ENCODE measurements at places on chromosomes 7 and 10.

DNA sequence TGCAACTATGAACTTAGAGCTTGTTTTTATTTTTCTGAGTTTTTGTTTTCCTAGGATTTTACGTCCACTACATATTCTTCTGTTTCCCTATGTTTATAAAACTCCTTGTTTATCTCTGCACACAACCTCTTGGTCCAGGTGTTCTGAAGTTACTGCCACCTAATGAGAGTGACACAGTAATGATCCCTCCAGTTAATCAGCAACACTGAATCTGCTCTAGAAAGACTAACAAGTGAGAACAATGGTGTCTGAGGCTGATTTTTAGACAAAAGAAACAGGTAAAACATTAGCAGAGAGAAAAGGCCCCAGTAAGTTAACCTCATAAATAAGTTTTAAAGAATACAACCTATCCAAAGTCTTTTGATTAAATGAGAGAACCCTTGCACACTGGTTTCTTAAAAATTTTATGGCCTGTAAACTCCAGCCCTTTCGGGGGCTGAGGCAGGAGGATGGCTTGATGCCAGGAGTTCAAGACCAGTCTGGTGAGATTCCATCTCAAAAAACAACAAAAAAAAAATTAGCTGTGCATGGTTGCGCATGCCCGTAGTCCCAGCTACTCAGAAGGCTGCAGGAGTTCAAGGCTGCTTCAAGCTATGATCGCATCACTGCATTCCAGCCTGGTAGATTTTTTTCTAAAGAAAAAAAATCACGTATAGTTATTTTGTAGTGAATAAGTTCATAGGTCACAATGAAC, 397.6 kb downstream of the MAGI2 start:
- H3K4me1 ChIP-seq = no peaks in the 10 kb centered on the region
- no peaks in the 10 kb centered on the region for H3K27me3 ChIP-seq
- DNase-seq = no peak
- H3K4me3 ChIP-seq = no peak overlapping the region
- H3K36me3 ChIP-seq = no peaks in the 10 kb centered on the region

GRCh38 chr10:27100813-27101347, 586 bp upstream of the ANKRD26 start:
- H3K4me1 ChIP-seq = peaks cover 10% of the 10 kb centered on the region
- H3K4me3 ChIP-seq = peak overlapping the region; percentile 87
- peak; percentile 56 for DNase-seq
- no peaks in the 10 kb centered on the region for H3K27me3 ChIP-seq

GRCh38 chr10:65367706-65368105, 1558.1 kb upstream of the LRRTM3 start:
- no peak overlapping the region for H3K4me3 ChIP-seq
- no peaks in the 10 kb centered on the region for H3K4me1 ChIP-seq
- no peak for DNase-seq
- no peak overlapping the region for H3K27ac ChIP-seq

DNA sequence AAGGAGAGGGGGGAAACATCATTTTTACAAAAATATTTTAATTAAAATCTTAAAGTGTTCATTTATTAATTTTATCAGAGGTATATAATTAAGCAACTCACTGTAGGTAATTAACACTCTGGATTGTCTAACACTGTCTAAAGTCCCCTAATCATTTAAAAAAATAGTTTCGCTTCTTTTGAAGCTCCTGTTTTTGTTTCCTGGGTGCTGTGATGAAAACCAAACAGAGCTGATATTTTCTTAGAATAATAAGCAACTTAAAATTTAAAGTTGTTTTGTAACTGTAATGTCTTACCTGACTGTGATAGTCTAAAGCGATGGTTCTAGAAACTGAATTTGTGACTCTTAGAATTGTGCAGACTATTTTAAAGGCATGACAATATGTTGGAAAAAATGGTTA, 961.0 kb downstream of the GATA3 start:
- no peaks in the 10 kb centered on the region for H3K27me3 ChIP-seq
- H3K36me3 ChIP-seq = no peaks in the 10 kb centered on the region
- H3K4me1 ChIP-seq = no peaks in the 10 kb centered on the region
- H3K4me3 ChIP-seq = no peak overlapping the region
- no peak overlapping the region for H3K27ac ChIP-seq

GRCh38 chr10:65194555-65194954, 1673.4 kb downstream of the REEP3 start:
- H3K27ac ChIP-seq = no peak overlapping the region
- no peaks in the 10 kb centered on the region for H3K27me3 ChIP-seq
- no peak for DNase-seq
- no peaks in the 10 kb centered on the region for H3K36me3 ChIP-seq

DNA sequence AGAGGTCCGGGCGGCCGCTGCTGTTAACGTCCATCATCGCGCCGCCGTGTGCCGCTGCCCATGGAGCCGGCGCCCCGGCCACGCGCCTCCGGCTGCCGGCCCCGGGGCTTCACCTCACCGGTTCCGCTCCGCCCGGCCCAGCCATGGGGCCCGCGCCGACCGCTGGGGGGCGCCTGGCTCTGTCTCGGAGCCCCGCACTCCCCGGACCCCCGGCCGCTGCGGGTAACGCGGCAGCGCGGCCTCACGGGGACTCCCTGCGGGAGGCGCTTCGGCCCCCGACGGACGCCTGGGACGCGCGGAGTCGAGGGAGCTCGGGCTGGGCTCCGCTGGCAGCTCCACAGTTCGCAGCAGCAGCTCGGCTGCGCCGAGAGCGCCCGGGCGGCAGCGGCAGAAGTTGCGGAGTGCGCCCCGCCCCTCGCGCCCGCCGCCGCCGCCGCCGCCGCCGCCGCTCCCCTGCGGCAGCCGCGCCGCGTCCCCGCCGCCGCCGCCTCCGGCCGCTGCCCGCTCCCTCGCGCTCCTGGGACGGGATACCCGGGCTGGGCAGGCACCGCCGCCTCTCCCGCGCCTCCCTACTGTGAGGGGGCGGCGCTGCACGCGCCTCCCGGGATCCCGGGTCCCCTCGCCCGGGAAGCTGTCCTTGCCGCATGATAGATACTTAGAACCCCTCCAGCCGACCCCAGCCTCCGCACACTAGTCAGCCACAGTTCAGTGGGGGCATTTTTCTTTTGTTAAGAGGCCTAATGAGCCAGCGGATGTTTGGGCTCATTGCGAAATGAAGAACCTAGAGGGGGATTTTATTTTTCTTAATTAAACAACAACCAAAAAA, at the start of gene HTR7:
Gene HTR7 (minus strand): TSS at position 405 of the 826 bp plus-strand sequence. CDS start 368 bp downstream, at position 37.
- no peaks in the 10 kb centered on the region for H3K36me3 ChIP-seq
- DNase-seq = peak; percentile 95

Measured in osteoblast (primary cell).